Left colon (tissue), 2 donors: ENCODE measurements at places on chromosomes 5 and 9.
A peak's percentile ranks its signal among the peaks of the same experiment; 100 is the strongest.

- DNase-seq, result no peak
Observed at GRCh38 chr5:115507681-115508080, 36.9 kb downstream of the FEM1C start.

- no peak for DNase-seq
Observed at GRCh38 chr5:125530833-125531615, 784.6 kb upstream of the ZNF608 start.

GRCh38 chr5:89444088-89444487 is 561.1 kb upstream of the MEF2C start:
- DNase-seq, result no peak

GRCh38 chr5:61612431-61612830 is 280.4 kb downstream of the ZSWIM6 start:
- no peak for DNase-seq

- no peak for DNase-seq
Observed at GRCh38 chr9:96509848-96510247, 59.9 kb downstream of the HABP4 start.

GRCh38 chr9:12775679-12776512 is 1.1 kb downstream of the LURAP1L start:
- DNase-seq, result peak; percentile 73

- no peak for DNase-seq
Observed at GRCh38 chr9:106085479-106085878, 391.1 kb downstream of the TMEM38B start.

DNA sequence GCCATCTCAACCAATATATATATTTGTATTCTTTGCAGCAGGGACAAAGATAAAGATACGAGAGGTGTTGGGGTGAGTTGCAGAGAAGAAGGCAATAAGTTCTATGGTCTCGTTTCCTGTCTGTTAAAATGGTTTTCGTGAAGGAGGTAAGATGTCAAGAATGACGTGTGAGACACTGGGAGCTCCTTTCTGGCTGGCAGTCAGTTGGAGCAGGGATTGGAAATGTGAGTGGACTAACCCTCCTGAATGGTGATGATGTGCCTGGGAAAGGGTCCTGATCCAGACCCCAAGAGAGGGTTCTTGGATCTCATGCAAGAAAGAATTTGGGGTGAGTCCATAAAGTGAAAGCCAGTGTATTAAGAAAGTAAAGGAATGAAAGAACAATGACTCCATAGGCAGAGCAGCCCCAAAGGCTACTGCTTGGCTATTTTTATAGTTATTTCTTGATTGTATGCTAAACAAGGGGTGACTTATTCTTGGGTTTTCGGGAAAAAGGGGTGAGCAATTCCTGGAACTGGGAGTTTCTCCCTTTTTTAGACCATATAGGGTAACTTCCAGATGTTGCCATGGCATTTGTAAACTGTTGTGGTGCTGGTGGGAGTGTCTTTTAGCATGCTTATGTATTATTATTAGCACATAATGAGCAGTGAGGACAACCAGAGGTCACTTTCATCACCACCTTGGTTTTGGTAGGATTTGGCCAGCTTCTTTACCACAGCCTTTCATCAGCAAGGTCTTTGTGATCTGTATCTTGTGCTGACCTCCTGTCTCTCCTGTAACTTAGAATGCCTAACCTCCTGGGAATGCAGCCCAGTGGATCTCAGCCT is 53.7 kb downstream of the SPATA31C2 start:
- DNase-seq, result no peak

DNA sequence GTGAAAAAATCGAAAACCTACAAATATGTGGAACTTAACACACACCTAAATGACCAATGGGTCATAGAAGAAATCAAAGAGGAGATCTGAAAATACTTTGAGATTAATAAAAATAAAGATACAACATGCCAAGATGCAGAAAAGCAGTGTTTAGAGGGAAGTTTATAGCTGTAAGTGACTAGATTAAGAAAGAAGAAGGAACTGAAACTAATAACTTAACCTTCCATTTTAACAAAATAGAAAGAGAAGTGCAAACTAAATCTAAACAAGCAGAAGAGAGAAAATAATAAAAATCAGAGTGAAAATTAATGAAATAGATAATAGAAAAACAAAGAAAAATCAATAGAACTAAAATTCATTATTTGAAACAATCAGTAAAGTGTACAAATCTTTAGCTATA is 103.0 kb upstream of the MAMDC2 start:
- DNase-seq, result no peak

- no peak for DNase-seq
Observed at GRCh38 chr5:171614511-171614910, 171.1 kb upstream of the SMIM23 start.

GRCh38 chr5:180040287-180041214 is 31.0 kb downstream of the RNF130 start:
- DNase-seq, result no peak

DNA sequence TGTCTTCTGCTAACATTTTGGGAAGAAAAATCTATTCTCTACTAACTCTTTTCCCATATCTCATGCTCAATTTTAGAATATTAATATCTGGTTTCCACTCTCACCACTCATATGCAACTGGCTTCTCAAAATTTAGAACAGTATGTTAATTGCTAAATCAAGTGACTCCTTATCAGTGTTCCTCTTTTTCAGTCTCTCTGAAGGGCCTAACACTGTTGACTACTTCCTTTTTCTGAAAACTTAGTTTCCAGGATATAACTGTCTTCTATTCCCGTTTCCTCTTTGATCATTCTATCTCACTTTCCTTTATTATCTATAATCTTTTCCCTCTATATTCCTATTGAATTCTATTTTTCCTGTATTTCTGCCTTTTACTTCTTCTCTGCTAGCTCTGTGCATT is 1717.2 kb upstream of the C9orf72 start:
- DNase-seq, result no peak
